ENCODE measurements at places on chromosomes 6 and 20.

DNA sequence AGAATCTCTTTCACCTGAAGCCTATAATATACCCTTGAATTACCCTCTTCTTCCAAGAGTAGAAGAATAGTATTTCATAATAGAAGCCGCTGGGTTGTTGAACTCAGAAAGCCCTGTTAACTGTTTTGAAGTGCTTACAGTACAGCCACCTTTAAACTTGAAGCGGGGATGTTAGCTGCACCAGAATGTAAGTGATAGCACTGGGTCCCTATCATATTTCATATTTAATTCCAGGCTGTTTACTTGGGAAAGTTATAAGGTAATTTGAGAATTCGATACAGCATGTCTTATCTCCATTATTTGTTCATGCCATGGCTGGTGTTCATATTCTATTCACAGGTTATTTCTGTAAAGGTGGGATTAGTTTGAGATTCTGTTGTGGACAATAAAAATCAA, 63.5 kb upstream of the VSTM2L start:
- DNase-seq: no peak

DNA sequence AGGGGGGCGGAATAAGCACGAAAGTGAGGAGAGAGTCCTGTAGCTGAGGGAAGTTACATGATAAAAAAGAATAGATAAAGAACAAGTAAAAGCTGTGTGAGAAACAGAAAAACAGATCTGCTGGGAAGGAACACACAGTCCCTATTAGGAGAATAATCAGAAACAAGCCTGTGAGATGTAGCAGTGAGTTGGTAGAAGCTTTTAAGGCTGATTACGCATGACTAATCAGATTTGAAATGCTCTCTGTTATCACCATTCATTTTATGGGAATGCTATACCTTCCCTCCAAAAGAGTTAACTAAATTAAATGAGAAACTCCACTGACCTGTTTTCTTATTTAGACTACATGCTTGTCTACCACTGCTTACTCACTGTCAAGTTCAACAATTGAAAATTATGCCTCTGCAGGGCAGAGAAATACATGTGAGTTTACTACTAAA, 15.8 kb downstream of the REPS1 start:
- no peak for DNase-seq

DNA sequence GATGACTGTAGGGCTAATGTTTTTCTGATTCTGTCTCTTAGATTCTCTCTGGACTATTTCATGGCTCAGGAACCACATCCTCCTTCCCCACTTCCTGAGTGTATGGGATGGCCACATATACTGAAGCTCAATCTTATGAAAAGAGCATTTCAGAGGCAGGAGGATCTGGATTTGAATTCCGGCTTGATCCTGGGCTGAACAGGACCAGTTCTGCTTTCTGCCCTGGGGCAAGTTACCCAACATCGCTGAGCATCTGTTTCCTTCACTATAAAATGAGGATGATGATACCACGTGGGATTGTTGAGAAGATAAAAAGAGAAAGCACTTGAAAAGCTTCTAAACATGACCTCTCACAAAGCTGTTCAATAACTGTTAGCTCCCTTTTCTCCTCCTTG, 168.4 kb upstream of the TNFAIP3 start:
- no peak for DNase-seq

GRCh38 chr6:39669207-39669972, 55.8 kb downstream of the KIF6 start:
- DNase-seq: no peak

GRCh38 chr6:125154118-125154760, 666 bp downstream of the TPD52L1 start:
- DNase-seq: no peak

Data from activated effector memory CD4-positive, alpha-beta T cell treated with Interleukin-2 at 50 U/mL for 16 hours (primary cell).